ENCODE measurements at places on chromosomes 6 and 20.

GRCh38 chr20:39660226-39660625 lies 698.1 kb downstream of the DHX35 start:
- DNase-seq: no peak

DNA sequence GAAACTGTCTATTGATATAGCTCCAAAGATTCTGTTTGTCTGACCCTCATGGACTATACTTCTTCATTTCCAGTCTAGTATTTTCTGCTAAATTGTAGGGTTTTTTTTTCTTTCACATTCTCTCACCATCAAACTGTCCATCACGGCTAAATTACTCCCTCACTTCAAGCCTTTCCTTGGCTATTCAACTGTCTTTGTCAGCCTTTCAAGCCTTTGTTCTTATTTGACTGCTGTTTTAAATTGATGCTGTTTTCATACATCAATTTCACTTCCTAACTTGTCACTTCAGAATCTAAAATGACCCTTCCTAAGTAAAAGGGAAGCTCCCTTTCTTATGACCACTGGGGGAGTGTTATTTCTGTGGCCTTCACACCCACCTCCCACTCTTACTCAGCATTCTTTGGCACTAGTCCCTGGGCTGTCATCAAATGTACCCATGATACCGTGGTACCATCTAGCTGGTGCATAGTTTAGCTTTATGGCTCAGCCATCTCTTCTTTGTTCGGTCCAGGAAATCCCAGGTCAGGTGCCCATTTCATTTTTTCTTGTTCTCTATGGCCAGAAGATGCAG lies 8.6 kb downstream of the GJA1 start:
- no peak for DNase-seq

DNA sequence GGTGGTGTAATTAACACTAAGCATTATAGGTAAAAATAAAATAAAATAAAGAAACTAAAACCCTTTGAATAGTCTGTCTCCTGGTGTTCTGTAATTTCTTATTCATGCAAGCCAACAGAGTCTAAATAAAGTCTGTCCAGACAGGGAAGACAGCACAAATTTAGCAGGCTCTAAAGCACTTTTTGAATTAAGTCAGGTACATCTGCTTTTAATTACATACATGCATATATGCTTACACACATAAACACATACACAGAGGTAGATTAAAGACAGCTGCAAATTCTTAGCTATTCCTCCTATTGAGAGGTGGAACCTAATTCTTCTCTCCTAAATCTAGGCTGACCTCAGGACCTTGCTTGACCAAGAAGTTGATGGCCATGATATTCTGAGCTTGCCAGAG lies 262.5 kb downstream of the PKHD1 start:
- no peak for DNase-seq

DNA sequence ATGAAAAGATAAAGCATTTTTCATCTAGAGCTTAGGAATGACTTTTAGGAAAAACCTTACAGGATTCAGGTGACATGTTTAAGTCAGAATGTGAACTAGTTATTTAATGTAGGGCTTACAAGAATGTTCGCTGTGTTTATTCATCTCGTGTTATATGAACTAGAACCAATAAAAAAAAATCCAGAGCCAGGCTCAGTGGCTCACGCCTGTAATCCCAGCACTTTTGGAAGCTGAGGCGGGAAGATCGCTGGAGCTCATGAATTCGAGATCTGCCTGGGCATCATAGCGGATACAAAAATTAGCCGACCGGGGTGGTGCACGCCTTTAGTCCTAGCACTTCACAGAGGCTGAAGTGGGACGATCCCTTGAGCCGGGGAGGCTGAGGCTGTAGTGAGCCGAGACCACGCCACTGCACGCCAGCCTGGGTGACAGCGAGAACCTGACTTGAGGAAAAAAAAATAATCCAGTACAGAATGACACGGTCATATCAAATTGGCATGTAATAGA lies 46.3 kb downstream of the OR2B2 start:
- DNase-seq: no peak

DNA sequence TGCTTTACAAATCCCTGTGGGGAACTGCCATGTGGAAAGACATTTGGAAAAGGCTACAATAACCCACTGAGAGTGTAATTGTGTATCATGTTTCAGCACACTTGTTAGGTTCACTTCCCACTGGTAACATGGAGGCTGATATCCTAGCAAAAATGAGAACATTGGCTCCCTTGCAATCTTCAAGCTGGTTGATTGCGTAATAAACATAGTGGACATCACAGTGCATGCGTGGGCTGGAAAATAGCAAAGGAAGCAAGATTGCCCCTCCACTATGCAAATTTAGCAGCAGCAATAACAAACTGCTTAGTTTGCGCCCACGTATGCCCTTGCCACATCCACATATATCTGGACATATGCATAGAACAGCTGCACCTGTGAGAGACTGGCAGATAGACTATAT lies 410.2 kb downstream of the MEI4 start:
- no peak for DNase-seq

GRCh38 chr20:21571841-21572690 lies 58.2 kb upstream of the NKX2-2 start:
- DNase-seq: peak; percentile 24

GRCh38 chr6:121697921-121698320 lies 262.5 kb downstream of the GJA1 start:
- DNase-seq: no peak

GRCh38 chr20:11676630-11677287 lies 240.9 kb upstream of the BTBD3 start:
- no peak for DNase-seq

DNA sequence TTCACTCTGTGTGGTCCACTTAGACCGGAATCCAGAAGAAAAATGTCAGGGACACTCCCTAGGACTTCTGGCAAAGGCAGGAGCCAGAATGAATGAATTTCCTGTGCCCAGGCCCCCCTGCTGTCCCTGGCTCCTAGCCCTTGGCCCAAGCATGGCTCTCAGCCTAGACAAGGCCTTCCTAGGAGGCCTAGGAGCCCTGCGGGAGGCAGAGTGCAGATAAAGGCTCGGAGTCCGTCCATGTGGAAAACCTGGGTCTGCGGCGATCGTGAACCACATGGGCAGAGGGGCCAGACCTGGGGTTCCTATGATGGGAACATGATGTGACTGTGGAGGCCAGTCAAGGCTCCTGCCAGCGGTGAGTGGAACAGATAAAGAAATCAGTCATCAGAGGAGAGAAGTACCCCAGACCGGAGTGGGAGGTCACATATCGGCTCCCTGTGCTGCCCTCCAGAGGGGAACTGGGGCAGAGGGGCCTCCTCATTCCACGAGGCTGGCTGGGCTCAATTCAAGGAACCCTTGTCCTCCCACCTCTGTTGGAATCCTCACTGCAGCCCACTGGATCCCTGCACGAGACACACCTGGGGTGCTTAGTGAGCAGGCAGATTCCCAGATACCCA lies 5.9 kb upstream of the VSTM2L start:
- DNase-seq: no peak

GRCh38 chr20:49505518-49505917 lies 23.1 kb upstream of the KCNB1 start:
- DNase-seq: peak; percentile 39

DNA sequence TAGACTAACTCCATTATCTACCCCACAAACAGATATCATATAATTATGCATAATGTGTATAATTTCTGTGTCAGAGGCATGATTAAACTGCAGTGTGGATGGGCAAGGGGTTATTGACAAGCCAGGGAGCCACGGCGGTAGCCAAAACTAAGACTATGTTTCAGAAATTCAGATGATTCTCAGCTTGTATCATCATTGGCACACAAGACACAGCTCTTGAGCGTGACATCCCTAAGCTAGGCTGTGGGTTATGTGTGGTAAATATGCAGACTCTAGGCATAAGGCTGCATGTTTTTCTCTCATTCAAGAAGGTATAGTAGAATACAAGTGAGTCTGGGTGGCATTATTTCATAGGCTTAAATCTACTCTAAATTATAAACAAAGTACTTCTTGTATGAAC lies 154.3 kb downstream of the KLHL32 start:
- no peak for DNase-seq

- DNase-seq: no peak
Observed at GRCh38 chr6:37779902-37780628, 39.5 kb upstream of the ZFAND3 start.

- no peak for DNase-seq
Observed at GRCh38 chr6:152356662-152357061, 280.5 kb downstream of the SYNE1 start.

GRCh38 chr6:2766767-2767656 lies 1.8 kb downstream of the WRNIP1 start:
- DNase-seq: no peak

DNA sequence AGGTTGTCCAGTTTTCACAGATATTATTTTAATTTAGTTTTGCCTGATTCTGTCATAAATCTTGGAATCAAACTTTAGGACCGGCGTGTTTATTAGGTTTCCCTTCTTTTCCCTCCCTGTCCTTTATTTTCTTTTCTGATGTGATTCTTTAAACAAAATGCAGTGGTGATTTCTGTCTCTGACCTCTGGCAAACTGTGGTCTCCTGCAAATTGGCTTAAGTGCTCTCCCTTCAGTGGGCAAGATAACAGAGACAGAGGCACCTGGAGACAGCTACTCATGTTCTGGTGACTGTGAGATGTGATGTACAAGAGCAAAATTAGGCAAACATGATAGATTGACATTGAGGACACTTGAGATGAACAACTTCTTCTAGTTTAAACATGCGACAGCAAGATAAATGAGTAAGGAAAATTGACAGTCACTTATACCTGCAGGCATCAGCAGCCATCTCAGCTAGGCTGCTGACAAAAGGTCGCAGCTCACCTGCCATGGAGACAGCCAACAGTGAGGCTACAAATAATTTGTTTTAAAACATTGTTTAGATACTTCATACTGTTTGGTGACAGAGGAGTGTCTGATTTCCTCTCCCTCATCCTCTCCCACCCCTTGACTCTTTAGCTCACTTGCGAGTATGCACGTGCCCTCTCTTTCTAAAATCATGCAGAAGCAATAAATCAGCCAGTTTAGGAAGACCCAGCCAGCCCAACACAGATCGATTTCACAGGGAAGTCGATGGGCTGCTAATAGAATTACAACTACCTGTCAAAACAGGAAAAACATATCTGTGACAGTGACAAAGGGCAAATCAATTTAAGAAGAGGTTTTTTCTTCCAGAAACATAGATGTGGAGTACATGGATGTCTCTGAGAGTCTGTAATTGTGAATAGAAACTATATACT lies 63.4 kb upstream of the MAP3K7 start:
- no peak for DNase-seq

- DNase-seq: no peak
Observed at GRCh38 chr6:125102411-125102810, 51.2 kb upstream of the TPD52L1 start.

GRCh38 chr6:98514073-98514720 lies 320.2 kb upstream of the POU3F2 start:
- no peak for DNase-seq

GRCh38 chr6:43795421-43795820 lies 25.4 kb downstream of the VEGFA start:
- DNase-seq: no peak

DNA sequence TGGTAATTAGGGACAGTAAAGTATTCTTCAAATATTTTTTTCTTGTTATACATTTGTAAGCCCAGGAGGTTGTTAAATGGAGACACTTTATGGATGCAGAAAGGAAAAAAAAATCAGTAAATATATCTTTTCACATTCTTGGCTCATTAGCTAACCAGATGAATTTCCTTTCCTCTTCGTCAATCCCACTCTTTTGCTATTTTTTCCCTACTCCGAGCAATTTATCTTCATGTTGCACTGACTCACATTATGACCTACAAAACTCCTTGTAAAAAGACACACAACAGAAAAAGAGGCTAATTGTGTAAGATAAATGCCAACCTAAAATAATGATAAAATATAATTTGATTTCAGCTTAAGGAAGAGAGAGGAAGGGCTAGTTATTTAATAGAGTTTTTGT lies 472.9 kb upstream of the ZNF337 start:
- no peak for DNase-seq

DNA sequence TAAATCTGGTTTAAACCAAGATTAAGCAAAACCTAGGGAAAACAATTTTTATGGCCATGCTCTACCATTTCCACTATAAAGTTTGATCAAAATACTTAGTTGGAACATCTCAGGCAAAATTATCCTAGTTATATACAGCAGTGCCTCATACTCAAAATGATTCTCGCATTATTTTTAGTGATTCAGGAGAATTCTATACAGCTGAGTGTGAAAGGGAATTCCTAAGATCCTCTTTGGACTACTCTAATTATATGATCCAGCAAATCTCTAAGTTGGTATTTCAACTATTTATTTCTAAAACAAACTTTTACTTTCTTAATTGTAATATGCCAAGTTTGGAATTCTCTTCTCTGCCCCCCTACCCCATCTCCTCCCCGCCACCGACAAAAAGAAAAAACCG lies 8.6 kb downstream of the DTNBP1 start:
- no peak for DNase-seq

GRCh38 chr6:113959235-113959634 lies 11.7 kb downstream of the HDAC2 start:
- DNase-seq: no peak
